ENCODE measurements at places on chromosomes 4 and X.
A peak's percentile ranks its signal among the peaks of the same experiment; 100 is the strongest.

DNA sequence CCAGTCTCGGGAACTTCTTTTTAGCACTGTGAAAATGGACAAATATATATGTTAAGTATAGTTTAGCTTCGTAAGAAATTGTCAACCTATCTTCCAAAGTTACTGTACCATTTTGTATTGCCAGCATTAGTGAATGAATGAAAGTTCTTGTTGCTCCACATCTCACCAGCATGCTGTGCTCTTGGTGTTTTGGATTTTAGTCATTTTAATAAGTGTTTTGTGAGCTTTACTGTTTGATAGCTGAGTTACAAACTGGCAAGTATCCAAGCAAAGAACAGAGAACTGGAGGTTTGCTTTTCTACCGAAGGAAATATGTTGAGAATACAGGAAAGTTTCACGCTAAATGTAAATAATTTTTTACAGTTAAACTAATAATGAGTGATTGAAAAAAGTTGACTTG, 33.0 kb downstream of the SNCA start:
- DNase-seq = no peak

GRCh38 chr4:38317041-38317674, 346.8 kb upstream of the KLF3 start:
- DNase-seq = no peak

- DNase-seq = no peak
Measured at GRCh38 chrX:33277046-33277445, 65.7 kb upstream of the DMD start.

- no peak for DNase-seq
Measured at GRCh38 chrX:17680732-17681413, 56.4 kb upstream of the SCML1 start.

- peak; percentile 46 for DNase-seq
Measured at GRCh38 chr4:38132107-38132673, 172.0 kb downstream of the PTTG2 start.

- no peak for DNase-seq
Measured at GRCh38 chr4:100508691-100509090, 9.1 kb downstream of the EMCN start.

GRCh38 chr4:100361336-100361735, 156.5 kb downstream of the EMCN start:
- no peak for DNase-seq

- DNase-seq = no peak
Measured at GRCh38 chr4:78199984-78200383, 142.9 kb downstream of the FRAS1 start.

- no peak for DNase-seq
Measured at GRCh38 chr4:87249332-87250019, 29.1 kb upstream of the KLHL8 start.

DNA sequence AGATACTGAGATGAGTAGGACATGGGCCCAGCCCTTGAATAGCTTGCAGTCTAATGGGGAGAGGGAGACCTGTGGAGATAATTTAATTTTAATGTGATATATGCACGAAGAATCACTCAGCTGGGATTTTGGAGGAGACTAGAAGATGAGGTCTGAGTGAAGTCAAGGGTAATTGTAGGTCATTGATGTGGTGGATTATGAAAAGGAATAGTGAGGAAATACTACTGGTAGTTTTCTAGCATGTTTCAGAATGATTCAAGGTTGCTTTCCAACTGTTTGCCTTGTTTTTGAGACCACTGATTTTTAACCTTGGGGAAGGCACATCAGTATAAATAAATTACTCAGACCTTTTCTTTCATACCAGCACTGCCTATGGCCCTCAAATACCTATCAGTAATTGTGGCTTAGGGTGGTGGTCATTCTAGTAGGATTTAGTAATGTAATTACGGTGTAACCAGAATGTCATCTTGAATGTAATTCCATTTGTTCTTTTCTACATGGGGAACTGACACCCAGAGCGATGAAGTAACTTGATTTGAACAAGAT, 25.6 kb downstream of the PTTG2 start:
- no peak for DNase-seq

DNA sequence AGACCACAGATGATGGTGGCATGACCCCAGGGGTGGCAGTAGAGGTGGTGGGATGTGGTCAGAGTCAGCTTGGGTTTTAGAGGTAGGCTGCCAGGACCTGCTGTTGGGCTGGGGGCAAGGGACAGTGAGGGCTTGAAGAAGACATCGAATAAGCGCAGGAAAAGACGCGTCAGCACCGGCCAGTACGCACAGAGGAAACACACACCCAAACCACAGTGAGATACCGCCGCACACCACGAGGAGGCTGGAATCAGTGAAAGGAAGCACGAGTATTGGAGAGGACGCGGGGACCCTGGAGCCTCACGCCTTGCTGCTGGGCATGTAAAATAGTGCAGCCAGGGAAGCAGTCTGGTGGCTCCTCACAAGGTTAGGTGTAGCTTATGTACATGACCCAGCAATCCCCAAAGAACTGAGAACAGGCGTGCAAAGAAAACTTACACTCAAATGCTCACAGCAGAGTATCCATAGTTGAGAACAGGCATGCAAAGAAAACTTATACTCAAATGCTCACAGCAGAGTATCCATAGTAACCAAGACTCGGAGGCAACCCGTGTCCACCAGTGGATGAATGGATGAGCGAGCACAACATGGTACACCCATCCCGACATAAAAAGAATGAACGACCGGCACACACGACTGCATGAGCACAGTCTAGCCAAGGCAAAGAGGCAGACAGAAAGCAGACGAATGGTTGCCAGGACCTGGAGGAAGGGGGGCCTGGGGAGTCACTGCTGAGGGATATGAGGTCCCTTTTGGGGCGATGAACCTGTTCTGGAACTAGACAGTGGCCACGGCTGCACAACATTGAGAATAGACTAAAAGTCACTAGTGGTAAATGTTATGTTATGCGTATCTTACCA, 13.3 kb downstream of the PDZD4 start:
- DNase-seq = peak; percentile 31

- DNase-seq = no peak
Measured at GRCh38 chrX:47687263-47687662, 28.3 kb upstream of the UXT start.

GRCh38 chrX:39809331-39809730, 288.4 kb downstream of the BCOR start:
- DNase-seq = no peak

- no peak for DNase-seq
Measured at GRCh38 chrX:47483306-47484268, 565 bp upstream of the ZNF41 start.

GRCh38 chr4:1703867-1704266, 8.3 kb downstream of the SLBP start:
- no peak for DNase-seq
